ENCODE measurements at places on chromosomes 6 and 20.

DNA sequence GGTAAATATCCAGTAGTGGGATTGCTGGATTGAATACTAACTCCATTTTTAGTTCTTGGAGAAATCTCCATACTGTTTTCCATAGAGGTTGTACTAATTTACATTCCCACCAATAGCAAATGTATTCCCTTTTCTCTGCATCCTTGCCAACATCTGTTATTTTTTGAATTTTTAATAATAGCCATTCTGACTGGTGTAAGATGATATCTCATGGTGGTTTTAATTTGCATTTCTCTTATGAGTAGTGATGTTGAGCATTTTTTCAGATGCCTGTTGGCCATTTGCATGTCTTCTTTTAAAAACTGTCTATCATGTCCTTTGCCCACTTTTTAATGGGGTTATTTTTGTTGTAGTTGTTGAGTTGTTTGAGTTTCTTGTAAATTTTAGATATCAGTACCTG, 253.2 kb downstream of the HAO1 start:
- no peak for DNase-seq

GRCh38 chr20:4926531-4927156, 74.7 kb downstream of the SLC23A2 start:
- no peak for DNase-seq

DNA sequence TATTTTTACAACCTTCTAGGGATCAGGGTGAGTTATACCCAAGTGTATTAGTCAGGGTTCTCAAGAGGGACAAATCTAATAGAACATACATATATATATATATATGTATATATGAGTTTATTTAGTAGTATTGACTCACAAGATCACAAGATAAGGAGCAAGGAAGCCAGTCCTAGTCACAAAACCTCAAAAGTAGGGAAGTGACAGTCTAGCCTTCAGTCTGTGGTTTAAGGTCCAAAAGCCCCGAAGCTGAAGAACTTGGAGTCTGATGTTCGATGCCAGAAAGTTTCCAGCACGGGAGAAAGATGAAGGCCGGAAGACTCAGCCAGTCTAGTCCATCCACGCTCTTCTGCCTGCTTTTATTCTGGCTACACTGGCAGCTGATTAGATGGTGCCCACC, 632.7 kb upstream of the AGPAT4 start:
- no peak for DNase-seq

DNA sequence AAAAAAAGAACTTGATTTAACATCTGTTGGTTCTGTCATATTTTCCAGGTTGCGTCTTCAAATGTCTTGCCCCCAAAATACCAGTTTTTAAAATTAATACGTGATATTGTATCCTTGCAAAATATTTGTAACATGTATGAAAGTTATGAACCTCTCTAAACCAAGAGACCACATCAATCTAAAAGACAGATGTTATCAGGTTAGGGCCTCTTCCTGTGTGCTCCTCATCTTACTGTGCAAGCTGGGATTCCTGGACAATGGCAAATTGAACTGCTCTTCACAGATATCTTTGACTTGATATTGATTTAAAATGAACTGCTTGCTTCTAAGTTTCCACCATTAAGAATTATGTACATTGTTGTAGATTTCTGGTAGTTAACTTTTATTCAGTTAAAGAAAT, 9.6 kb downstream of the TMEM239 start:
- no peak for DNase-seq

GRCh38 chr6:85129881-85130280, 320.0 kb upstream of the NT5E start:
- no peak for DNase-seq

DNA sequence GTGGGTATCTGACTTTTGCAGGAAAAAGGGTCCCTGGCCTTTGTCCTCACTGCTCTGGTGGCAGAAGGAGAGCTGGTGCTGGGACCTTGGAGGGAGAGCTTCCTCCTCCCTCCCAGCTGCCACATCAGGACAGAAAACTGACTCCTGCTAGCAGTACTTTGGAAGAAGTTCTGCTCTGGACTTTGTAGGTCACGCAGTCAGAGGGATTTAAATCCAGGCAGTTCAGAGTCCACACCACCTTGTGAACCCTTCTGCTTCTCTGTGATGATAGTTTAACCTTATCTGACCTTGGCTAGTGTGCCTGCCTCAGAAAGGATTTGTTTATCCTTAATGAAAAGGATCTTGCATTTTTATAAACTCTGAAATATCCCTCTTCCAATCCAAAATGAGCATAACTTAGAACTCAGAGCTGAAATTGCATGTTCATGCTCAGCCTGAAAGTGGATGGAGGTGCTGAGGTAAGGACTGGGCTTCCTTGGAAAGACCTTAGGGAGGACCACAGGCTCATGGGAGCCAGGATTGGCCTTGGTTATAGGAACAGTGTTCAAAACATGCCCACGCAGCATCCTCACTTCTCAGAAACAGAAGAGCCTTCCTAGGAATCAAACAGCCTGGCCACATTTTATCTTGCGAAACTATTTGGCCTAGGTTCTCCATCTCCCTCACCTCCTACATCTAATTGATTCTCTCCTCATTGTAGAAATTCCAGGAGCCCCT, 123.9 kb upstream of the SASH1 start:
- peak; percentile 11 for DNase-seq

- DNase-seq = peak; percentile 17
Observed at GRCh38 chr6:139973669-139974344, 599.4 kb upstream of the CITED2 start.
